ENCODE measurements at places on chromosomes 7 and 10.

GRCh38 chr10:22278441-22278782 lies 37.8 kb upstream of the COMMD3 start:
- no peak for DNase-seq

DNA sequence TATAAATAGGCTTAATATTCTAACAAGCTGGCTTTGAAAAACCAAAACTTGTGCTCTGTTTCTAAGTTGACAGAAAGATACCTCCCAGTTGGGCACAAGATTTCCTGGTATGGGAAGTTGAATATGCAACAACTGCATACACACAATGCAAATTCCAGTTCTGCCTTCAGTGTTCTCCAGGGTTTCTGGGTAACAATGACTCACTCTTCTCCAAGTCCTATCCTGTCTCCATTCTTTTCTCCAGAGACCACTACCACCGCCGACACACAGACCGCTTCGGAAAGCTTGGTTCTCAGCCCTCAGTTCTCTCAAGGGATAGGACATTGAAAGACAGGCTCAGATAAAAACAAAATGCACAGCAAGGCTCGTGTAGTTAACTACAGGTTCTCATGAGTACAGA lies 12.2 kb downstream of the PDE1C start:
- DNase-seq = no peak

GRCh38 chr7:94395141-94396036 lies 694 bp downstream of the COL1A2 start:
- DNase-seq = no peak

GRCh38 chr7:47190462-47190861 lies 391.4 kb downstream of the TNS3 start:
- DNase-seq = no peak

DNA sequence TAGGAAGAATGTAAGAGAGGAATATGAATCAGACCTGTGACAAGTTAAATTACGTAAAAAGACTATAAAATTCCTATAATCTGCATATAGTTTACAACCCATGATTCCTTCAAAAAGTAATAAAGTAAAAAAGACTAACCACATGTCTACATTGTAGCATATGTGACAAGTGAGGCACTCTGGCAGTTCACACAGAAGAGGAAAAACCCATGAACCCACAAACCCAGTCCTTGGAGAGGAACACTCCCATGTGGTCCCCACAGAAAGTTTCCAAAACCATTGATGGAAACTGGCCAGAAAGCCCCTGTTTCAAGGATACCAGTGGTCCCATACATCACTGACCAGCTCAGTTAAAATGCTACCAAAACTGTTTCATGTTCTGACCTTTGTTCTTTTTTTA lies 15.7 kb downstream of the KDM7A start:
- DNase-seq = no peak

GRCh38 chr10:77210645-77211044 lies 427.0 kb downstream of the KCNMA1 start:
- DNase-seq = no peak

GRCh38 chr10:89236226-89236797 lies 15.3 kb downstream of the LIPA start:
- no peak for DNase-seq

DNA sequence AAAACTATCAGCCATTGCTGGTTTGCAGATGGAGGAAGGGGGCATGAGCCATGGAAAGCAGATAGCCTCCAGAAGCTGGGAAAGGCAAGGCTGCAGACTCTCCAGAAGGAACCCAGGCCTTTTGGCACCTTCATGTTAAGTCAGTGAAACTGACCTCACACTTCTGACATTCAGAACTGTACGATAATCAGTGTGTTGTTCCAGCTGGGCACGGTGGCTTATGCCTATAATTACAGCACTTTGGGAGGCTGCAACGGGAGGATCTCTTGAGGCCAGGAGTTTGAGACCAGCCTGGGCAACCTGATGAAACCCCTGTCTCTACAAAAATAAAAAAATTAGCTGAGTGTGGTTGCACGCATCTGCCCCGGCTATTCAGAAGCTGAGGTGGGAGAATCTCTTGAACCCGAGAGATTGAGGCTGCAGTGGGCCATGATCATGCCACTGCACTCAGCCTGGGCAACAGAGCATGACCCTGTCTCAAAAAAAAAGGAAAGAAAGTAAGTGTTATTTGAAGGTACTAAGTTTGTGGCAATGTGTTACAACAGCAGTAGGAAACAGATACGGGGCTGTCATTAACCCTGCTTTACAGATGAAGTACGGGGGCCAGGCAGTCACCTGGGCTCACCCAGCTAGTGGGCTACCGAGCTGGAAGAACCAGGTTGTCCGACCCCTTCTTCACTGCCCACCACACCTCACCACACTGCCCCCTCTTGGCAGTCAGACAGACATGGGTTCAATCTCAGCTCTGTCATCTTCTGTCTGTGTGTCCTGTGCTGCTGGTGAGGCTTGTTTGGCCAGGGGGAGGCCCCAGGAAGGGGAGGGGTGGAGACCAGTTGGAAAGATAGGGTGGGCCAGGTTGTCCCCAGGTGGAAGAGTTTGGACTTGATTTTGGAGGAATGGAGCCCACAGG lies 18.3 kb downstream of the CHST3 start:
- DNase-seq = no peak

- DNase-seq = no peak
Observed at GRCh38 chr7:2864204-2864985, 20.3 kb upstream of the GNA12 start.

All from T-helper 22 cell (primary cell).